Osteoblast (primary cell): ENCODE measurements at places on chromosomes 16 and 17. TPM values are rescaled to one million over a fixed set of nuclear protein-coding genes. Genes with fewer than 3 reads are reported as not detected.

GRCh38 chr17:193841-194806, 12.7 kb upstream of the DOC2B start:
- no peak overlapping the region for H3K27ac ChIP-seq
- no peak overlapping the region for H3K4me3 ChIP-seq
- no peaks in the 10 kb centered on the region for H3K4me1 ChIP-seq
- H3K36me3 ChIP-seq = no peaks in the 10 kb centered on the region
- H3K27me3 ChIP-seq = peaks cover 9% of the 10 kb centered on the region

Gene COL1A1
- total RNA-seq = 6,718 and 8,987 TPM in 2 replicates

Gene SYCE1L
- total RNA-seq = not detected in 2 replicates

- no peak for DNase-seq
- no peak overlapping the region for H3K4me3 ChIP-seq
- H3K27me3 ChIP-seq = no peaks in the 10 kb centered on the region
- H3K4me1 ChIP-seq = peaks cover 33% of the 10 kb centered on the region
- no peaks in the 10 kb centered on the region for H3K36me3 ChIP-seq
- H3K27ac ChIP-seq = peak overlapping the region; percentile 82
Measured at GRCh38 chr17:72405662-72406230, 284.9 kb downstream of the SOX9 start.

- H3K27me3 ChIP-seq = no peaks in the 10 kb centered on the region
- H3K27ac ChIP-seq = no peak overlapping the region
- H3K4me1 ChIP-seq = peaks cover 9% of the 10 kb centered on the region
- peak; percentile 89 for DNase-seq
- no peaks in the 10 kb centered on the region for H3K36me3 ChIP-seq
Measured at GRCh38 chr17:75110234-75110937, 617 bp downstream of the ARMC7 start.
